ENCODE measurements at places on chromosomes 4 and X.

GRCh38 chr4:10456595-10457254, 501 bp downstream of the ZNF518B start:
- DNase-seq, result peak; percentile 23

DNA sequence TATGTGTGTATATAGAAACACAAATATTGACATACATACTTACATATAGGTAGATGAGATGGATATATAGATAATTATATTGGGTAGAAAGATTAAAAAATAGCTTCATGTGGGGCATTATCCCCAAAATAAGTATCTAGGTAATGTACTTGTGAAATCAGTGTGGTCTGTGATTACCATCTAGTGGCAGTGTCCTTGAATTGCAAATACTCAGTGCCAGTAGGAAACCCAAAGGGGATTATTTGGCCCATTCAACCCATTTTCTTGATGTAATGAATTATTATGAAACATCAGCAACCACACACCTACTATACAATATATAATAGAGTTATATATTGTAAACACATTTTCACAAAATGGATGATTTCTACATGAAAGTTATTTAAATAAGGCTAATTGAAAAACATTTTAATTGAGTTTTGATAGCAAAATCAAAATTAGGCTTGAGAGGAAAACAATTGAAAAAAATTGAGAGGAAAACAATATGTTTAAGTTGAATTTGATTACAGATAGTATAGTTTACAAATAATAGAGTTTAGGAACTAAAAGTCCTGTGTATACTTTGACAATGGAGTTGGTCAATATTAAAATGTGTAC, 389.4 kb downstream of the GALNTL6 start:
- DNase-seq, result peak; percentile 7

DNA sequence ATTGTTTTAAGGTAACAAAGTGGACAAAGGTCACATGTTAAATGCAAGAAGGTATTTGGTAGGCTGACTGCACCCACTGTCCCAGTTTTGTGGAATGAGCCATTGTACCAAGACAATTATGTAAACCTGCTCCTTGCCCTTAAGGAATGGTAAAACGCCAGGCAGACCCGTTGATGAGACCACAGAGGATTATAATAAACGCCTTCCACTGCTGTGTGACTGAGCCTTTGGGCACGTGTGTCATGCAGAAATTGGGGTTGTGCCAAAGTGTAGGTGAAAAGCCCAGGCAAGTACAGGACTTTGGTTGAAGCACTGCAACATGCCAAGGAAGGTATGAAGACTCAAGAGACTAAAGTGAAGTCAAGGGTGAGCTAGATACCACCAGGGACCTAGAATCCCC, 59.7 kb downstream of the LRRC66 start:
- no peak for DNase-seq

GRCh38 chr4:110850461-110851442, 227.9 kb upstream of the PITX2 start:
- peak; percentile 15 for DNase-seq

DNA sequence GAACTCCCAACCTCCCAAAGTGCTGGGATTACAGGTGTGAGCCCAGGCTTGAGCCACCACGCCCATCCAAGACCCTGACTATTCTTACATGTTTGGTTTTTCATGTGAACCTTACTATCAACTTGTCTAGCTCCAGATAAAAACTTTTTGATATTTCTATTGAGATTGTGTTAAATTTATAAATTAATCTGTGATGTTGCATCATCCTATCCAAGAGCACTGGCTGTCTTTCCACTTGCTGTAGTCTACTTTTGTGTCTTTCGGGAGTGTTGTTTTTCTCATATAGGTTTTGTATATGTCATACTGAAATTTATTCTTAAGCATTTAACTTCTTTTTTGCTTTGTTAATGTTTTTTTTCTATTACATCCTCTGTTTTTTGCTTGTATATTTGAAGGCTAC, 34.6 kb downstream of the BRCC3 start:
- DNase-seq, result no peak

GRCh38 chrX:74506317-74507115, 85.2 kb downstream of the SLC16A2 start:
- no peak for DNase-seq

DNA sequence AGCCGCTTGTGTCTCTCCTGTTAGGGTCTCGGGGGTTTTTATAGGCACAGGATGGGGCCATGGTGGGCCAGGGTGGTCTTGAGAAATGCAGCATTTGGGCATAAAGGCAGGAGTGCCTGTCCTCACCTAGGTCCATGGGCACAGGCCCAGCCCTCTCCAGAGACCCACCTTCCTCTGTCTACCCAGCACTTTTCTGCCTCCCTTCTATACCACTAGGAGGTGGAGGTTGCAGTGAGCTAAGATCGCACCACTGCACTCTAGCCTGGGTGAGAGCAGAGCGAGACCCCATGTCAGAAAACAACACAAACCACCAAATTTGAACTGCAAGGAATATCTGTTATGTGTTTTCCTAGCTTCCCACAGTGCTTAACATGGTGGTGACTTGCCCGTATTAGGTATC, 38.0 kb downstream of the MOB1B start:
- DNase-seq, result no peak

DNA sequence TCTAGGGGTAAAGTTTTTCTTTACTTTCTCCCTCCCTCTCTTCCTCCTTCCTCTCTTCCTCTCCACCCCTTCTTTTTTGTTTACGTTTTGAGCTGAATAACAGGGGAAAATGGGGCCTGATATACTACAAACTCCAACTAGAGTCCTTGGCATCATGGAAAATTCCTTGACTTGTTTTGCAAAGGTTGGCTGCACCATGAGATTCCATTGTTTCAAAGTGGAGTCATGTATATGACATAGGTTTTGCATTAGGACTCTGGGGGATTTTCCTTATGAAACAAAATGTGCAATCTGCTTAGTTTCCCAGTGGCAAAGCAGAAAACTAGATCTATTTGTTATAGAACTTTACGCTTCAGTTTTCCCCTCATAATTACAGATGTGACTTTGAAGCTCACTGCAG, 233.5 kb upstream of the PGRMC2 start:
- DNase-seq, result no peak

GRCh38 chr4:82104578-82104977, 269.2 kb downstream of the HNRNPD start:
- no peak for DNase-seq

GRCh38 chr4:24924309-24924781, 11.5 kb upstream of the CCDC149 start:
- DNase-seq, result no peak

- no peak for DNase-seq
Observed at GRCh38 chr4:186192066-186192612, 772 bp downstream of the CYP4V2 start.

GRCh38 chr4:62627141-62627540, 1427.0 kb downstream of the ADGRL3 start:
- no peak for DNase-seq

- no peak for DNase-seq
Observed at GRCh38 chr4:126701756-126702155, 931.0 kb upstream of the INTU start.

GRCh38 chr4:168188754-168189153, 96.4 kb downstream of the ANXA10 start:
- DNase-seq, result no peak

DNA sequence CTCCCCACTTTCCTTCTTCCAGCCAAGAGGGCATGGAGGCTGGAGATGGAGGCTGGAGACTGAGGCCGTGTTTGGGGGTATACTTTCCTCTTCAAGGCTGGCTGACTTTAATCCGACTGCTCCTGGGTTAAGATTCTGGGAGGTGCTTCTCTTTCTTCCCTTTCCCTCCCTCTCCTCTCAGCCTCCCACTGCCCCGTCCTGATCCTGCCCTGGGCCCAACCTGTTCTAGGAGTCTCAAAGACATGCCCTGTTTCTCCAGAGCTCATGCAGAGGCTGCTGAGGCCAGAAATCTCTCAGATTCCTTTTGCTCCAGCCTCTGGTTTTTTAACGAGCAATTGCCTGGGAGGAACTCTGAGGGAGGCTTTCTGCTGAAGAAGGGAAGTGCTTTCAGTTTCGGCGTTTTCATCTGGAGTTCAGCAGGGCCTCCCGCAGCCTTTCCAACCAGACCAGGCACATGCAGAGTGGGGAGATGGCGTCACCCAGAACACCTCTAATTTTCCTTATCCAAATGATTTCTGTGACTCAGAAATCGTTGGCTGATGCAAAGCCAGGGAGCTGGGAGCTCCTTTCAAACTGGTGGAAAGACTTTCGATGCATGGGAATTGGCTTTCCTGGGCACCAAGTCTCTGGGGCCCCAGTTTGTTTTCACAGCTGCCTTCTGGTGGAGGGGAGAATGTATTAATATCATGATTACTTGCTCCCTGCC, 34.5 kb upstream of the FAM9C start:
- no peak for DNase-seq

DNA sequence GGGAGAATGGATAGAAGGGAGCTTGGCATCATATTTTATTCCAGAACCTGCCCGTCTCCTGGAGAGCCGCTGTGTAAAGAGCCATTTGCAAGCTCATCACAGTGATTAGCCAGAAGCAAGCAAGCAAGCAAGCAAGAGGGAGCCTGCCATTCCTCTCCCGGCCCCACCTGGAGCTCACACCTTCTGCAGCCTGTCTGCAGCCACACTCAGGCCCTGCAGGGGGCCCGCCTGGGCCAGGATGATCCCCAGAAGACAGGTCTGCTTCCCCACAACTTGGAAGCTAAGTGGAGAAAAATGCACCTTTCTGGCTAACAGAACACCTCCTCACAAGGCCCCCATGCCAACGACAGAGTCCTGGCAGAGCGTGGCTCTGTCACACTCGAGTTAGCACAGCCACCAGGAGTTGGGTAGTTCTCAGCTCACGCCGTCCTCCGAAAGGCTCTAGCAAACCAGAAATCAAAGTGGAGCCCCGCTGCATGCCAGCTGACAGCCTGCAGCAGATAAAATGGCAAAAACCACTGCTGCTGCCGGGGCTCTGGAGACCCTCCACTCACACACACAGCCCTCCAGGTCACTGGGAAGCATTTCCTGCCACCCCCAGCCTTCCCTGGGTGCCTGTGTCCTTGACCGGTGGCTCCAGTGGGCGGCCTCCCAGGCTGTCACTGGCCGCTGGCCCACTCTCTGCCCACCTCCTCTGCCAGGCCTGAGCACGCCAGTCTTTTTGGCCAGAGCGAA, 54.9 kb downstream of the DCTD start:
- no peak for DNase-seq

DNA sequence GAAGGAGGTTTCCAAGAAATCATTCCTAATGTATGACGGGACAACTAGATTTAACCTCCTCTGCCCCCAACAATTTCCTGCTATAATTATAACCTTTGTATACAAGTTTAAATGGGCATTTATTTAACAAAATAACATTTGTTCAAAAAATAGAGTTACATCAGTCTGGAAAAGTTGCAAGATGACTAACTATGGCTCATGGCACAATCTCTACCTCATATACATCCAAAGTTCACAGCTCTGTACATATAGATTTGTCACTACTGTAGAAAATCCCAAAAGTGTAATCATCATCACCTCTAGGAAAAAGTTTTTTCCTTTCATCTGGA, 3.8 kb upstream of the RPS6KA3 start:
- no peak for DNase-seq

GRCh38 chr4:81049907-81050306, 19.4 kb downstream of the BMP3 start:
- DNase-seq, result no peak

GRCh38 chrX:2965965-2966364, 36.8 kb upstream of the ARSD start:
- no peak for DNase-seq

GRCh38 chr4:92952426-92952825, 648.7 kb downstream of the GRID2 start:
- DNase-seq, result no peak

GRCh38 chr4:178280362-178280761, 838.1 kb upstream of the AGA start:
- DNase-seq, result no peak

GRCh38 chrX:99078301-99078700, 1331.8 kb downstream of the PCDH19 start:
- no peak for DNase-seq

GRCh38 chr4:140256335-140256734, 102.4 kb upstream of the MAML3 start:
- DNase-seq, result no peak

DNA sequence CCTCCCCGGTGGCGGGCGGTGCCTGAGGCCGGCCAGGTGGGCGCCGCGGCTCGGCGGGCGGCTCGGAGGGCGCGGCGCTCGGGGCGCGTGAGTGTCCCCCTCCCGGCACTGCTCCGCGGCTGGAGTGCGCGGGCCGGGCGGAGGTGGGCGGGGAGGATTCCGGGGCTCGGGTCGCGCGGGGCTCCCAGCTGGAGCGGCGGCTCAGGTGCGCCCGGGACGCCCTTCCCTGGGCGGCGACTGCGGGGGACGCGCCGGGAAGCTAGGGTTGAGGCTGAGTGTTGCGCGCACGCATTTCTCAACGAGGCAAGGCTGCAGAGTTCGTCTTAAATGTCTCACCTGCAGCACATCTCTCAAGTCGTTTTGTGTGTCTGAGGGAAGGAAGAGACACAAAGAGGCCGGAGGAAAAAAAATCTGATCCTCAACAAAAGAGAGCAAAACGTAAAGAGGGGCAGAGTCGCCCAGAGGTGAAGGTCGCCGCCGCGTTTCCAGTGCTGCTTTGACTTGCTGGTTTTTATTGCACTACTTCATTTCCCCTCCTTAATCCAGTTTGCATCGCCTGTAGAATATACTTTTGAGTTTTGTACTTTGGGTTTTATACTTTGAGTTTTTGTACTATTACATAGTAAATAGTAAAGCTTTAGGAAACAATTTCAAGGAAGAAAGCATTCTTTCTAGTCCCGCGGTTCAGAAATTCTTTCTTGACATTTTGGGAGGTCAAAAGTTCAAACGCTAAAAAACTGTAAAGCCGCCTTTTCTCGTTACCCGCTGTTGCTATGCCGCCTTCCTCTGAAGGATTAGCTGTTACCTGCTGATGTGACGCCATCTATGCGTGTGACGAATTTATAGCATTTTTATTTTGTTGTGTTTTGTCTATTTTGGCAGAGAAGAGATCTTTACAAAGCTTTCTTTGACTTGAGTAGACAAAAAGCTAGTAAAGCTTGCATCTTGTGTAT, 106.5 kb upstream of the STOX2 start:
- DNase-seq, result no peak

DNA sequence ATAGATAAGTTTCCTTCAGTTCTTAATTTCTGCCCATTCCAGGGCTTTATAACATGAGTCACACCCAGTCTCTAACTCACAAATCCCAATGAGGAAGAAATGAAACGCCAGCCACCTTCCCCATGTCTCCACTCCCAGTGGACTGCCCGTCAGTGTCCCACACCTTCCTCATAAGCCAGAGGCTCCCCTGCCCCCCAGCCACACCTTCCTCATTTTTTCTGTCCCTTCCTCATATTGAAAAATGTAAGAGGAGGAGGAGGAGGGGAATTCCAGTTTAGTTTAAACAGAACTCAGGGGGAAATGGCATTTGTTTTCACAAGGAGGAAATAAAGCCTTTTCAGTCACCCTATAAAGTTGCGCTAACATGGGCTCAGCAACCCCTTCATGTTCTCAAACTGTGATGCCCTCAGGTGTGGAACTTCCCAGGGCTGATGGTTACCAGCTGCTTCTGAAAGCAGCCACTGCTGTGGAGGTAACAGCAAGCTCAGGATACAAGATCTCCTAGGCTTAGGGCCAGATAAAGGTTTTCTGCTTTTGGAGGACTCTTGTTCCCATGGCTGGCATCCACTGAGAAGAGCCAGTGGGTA, 97.8 kb downstream of the PARM1 start:
- no peak for DNase-seq

GRCh38 chr4:145557720-145558119, 61.5 kb upstream of the MMAA start:
- DNase-seq, result peak; percentile 36

- DNase-seq, result no peak
Observed at GRCh38 chrX:80792205-80792604, 17.5 kb downstream of the BRWD3 start.

- DNase-seq, result no peak
Observed at GRCh38 chr4:22514001-22514400, 1.9 kb downstream of the ADGRA3 start.
